Calu3 (cell line): ENCODE measurements at places on chromosomes 5 and 9.

DNA sequence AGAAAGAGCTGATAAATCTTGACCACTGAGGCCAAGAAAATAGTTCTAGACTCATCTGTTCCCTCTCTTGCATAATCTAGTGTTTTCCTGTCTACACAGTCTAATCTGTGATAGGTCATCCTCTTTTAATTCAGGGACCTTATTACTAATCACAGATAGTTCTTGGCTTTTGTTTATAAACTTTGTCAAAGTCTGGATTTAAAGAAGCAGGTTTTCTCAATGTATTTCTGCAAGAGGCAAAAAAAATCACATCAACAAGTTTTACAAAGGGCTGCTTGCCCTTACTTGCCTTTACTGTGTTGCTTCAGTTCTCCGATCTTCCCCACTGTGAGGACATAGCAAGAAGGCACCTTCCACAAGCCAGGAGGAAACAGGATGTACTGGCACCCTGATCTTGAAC, 43.9 kb upstream of the MTAP start:
- no peaks in the 10 kb centered on the region for H3K36me3 ChIP-seq
- H3K27ac ChIP-seq, result no peak overlapping the region
- no peak for DNase-seq
- H3K4me3 ChIP-seq, result no peak overlapping the region
- H3K4me1 ChIP-seq, result peaks cover 8% of the 10 kb centered on the region

DNA sequence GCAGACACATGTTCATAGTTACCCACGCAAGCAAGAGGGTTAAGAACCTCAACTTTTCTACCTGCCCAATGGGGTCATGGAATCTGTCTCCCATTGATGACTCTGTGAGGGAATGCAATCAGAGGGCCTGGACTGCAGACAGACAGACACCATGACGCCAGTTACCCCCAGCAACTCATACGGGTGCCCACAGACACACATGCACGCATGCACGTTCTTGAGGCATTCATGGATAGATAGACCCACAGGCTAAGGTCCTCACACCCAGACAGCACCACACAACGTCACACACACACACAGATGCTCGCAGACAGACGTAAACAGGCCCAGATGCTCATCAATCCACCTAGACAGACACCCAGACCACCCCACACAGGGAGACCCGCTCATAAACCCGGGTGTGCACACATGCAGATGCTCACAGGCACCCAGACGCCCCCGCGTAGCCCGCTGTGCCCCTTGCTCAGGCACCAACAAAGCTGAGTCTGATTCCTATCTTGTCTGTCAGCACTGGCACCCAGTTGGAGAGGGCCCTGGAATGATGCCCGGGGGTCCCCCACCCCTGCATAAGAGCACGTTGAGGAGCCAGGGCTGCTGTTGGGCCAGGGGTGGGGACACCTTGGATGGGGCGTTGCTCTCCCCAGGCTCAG, 23.6 kb downstream of the LHX2 start:
- H3K36me3 ChIP-seq, result peaks cover 6% of the 10 kb centered on the region
- peaks cover 97% of the 10 kb centered on the region for H3K27me3 ChIP-seq
- no peak for DNase-seq
- H3K4me1 ChIP-seq, result no peaks in the 10 kb centered on the region

DNA sequence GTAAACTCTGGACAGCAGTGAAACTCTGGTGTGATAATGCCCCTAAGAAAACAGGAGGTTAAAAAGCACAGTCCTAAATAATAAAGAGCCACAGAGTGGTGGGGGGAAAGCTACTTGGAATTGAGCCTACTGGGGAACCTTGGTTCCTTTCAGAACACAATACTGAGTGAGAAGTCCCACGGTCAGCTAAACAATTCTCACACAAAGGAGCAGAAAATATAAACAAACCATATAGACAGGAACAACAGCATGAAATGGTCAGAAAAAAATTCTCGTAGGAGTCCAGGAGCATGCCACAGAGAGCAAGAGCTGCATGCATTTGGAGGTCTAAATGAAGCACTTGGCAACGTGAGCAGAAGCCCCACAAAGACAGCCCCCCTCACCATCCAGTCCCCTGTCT, 56.0 kb downstream of the TEK start:
- no peak overlapping the region for H3K4me3 ChIP-seq
- H3K27me3 ChIP-seq, result no peaks in the 10 kb centered on the region
- no peak overlapping the region for H3K27ac ChIP-seq

- H3K27ac ChIP-seq, result no peak overlapping the region
- no peak for DNase-seq
- peaks cover 4% of the 10 kb centered on the region for H3K27me3 ChIP-seq
- no peak overlapping the region for H3K4me3 ChIP-seq
- peaks cover 9% of the 10 kb centered on the region for H3K4me1 ChIP-seq
- peaks cover 11% of the 10 kb centered on the region for H3K36me3 ChIP-seq
These were observed 6.5 kb upstream of the TMEM210 start for GRCh38 chr9:137178201-137178938.
